Left cardiac atrium (tissue), 4 donors: ENCODE measurements at places on chromosomes 7 and 10. TPM values are rescaled to one million over a fixed set of nuclear protein-coding genes. Genes with fewer than 3 reads are reported as not detected.

DNA sequence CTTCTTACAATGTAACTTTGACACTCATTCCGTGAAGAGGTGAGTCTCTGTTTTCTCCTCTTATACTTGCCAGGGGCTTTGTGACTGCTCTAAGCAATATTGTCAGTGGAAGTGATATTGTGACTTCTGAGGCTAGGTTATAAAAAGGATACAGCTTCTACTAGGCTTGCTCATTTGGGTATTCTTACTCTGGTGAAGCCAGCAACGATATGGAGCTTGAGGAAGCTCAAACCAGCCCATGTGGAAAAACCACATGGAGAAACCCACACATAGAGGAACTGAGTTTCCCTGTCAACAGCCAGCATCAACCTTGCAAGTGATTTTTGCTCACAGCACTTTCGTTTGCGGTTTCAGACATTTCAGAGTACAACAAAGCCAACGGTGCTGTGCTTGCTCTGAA, 149.6 kb upstream of the SEMA3E start:
- DNase-seq: no peak

- DNase-seq: no peak
Measured at GRCh38 chr10:50997461-50997860, 76.8 kb upstream of the PRKG1 start.

GRCh38 chr10:131087464-131088215, 223.9 kb downstream of the TCERG1L start:
- DNase-seq: no peak

- no peak for DNase-seq
Measured at GRCh38 chr7:40499718-40500117, 364.9 kb downstream of the SUGCT start.

- no peak for DNase-seq
Measured at GRCh38 chr7:101554584-101555268, 74.4 kb downstream of the MYL10 start.

DNA sequence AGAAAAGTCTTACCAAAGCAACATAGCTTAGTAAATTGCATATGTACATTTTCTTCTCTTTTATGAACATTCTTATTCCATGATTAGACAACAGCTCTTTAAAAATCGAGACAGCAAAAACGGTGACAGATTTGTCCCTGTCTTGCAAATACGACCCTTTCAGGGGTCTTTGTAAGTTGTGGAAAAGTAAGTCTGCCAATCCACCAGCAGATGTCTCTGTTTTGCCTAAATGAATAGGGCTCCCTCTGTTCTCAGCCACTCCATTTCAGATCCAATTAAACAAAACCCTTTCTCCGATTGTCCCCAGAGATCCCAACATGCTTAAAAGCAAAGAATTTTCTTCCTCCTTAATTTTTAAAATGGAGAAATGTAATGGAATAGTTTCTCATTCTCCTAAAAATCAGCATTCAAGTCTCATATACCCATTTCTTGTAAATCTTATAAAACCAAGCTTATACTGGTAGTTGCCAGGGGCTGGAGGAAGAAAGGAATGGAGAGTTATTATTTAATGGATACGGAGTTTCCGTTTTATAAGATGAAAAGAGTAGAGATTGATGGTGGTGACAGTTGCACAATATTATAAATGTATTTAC, 61.0 kb upstream of the NFE2L3 start:
- DNase-seq: no peak

- DNase-seq: no peak
Measured at GRCh38 chr7:31055471-31055870, 3.4 kb downstream of the ADCYAP1R1 start.

GRCh38 chr10:78264361-78264760, 230.7 kb downstream of the RPS24 start:
- DNase-seq: no peak

The CLCN1 gene
- total RNA-seq: not detected

The HGF gene
- total RNA-seq: 6.0 TPM

The TCF7L2 gene
- 16.3 TPM for total RNA-seq
